ENCODE measurements at places on chromosomes 4 and X.

- DNase-seq: no peak
These were observed 484.2 kb downstream of the BCOR start for GRCh38 chrX:39613482-39613995.

- no peak for DNase-seq
These were observed 102.9 kb downstream of the TEX13A start for GRCh38 chrX:105117621-105118020.

DNA sequence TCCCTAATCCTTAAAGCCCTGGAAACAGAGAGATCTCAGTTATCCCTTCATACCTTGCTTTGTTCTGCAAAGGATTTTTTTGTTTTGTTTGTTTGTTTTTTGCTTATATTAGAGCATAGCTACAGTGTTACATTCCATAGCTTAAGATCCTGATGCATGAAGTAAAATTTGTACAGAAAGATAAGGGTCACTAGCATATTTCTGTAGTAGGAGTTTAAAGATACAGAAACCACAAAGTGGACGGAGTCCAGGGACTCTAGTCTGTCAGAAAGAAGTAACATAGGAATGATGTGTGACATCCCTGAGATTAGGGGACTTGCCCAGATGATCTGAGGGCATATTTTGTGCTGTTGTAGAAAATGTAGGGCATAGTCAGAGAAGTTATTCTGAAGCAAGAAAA, 151.9 kb upstream of the PLAC1 start:
- no peak for DNase-seq

- peak; percentile 82 for DNase-seq
These were observed at the start of gene PARM1 for GRCh38 chr4:74932832-74933561. TSS of gene PARM1 (plus strand) at chr4:74933116. CDS start at chr4:74933328, 212 bp downstream.

- no peak for DNase-seq
These were observed 20.6 kb downstream of the NKX1-1 start for GRCh38 chr4:1385373-1386340.

GRCh38 chrX:78517124-78517523, 142.0 kb downstream of the RTL3 start:
- DNase-seq: peak; percentile 24

- no peak for DNase-seq
These were observed 86.7 kb upstream of the NKX1-1 start for GRCh38 chr4:1492651-1493539.
